ENCODE measurements at places on chromosomes 13 and 19. TPM values are rescaled to one million over a fixed set of nuclear protein-coding genes. Genes with fewer than 3 reads are reported as not detected.

ATP1A3 gene
- total RNA-seq = under 0.01 TPM

TIMM29 gene
- total RNA-seq = 27.7 TPM

TEX26 gene
- total RNA-seq = 0.26 TPM

LRG1 gene
- total RNA-seq = not detected

NCR1 gene
- not detected for total RNA-seq

PROSER3 gene
- total RNA-seq = 2.6 TPM

F10 gene
- total RNA-seq = 20.3 TPM

DNA sequence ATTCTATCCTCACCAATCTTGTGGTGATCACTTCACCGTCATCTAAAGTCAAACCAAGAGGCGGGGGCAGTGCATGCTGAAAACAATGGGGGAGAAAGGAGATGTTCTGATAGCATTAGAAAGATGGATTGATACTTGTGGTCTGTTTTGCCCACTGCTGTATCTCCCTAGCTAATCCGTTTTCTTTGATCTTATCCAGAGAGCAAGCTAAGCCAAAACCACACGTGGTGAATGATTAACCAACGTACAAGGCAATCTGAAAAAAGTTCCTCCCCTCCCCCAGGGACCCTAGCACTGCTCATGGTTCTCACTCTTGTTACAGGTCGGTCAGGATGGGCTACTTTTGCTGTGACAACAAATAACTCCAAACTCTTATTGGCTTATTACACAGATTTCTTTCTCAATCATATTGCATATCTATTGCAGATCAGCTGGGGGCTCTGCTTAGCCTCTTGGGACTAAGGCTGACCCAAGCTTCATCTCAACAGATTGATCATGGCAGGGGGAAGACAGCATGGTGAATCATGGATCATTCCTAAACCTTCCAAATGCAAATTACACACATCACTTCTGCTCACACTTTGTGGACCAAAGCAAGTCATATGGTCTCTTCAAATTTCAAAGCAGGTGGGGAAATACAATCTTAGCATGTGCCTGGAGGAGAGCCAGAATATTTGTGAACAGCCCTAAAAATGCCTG, 11.9 kb upstream of the C13orf42 start:
- DNase-seq = peak; percentile 28

GRCh38 chr13:113995051-113995601, 21.2 kb upstream of the C13orf46 start:
- DNase-seq = no peak

DNA sequence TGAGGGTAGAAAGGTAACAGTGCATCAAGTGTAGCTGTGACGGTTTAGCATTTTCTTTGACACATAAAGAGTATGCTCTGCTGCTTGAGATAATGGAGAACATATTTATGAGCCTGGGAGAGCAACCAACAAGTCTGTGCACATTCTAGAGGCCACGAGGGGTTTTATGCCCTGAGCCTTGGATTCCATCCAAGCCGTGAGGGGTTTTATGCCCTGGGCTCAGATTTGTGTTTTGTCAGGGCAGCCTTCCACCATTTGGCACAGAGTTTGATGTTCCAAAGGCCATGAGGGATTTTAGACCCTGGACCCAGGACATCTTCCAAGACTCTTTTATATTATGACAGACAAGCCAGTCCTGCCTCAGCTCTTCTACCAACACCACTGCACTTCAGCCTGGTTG, 106.4 kb downstream of the ZNF486 start:
- DNase-seq = no peak

DNA sequence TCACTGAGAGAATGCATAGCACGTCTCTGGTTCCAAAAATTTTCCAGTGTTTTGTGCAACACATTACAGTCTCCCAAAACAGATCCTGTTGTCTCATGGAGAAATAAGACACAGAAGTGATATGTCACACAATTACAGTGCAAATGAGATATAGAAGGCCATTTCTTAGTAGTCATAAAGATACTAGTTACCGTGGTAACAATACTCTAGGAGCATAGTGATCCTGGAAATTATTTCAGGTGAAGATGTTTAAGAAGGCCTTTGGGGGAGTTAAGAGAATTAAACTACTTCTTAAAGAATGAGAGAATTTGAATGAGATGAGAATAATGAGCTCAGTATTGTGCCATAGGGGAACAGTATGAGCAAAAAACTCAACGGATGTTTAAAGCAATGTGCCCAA, 628.0 kb upstream of the MIR17HG start:
- no peak for DNase-seq

DNA sequence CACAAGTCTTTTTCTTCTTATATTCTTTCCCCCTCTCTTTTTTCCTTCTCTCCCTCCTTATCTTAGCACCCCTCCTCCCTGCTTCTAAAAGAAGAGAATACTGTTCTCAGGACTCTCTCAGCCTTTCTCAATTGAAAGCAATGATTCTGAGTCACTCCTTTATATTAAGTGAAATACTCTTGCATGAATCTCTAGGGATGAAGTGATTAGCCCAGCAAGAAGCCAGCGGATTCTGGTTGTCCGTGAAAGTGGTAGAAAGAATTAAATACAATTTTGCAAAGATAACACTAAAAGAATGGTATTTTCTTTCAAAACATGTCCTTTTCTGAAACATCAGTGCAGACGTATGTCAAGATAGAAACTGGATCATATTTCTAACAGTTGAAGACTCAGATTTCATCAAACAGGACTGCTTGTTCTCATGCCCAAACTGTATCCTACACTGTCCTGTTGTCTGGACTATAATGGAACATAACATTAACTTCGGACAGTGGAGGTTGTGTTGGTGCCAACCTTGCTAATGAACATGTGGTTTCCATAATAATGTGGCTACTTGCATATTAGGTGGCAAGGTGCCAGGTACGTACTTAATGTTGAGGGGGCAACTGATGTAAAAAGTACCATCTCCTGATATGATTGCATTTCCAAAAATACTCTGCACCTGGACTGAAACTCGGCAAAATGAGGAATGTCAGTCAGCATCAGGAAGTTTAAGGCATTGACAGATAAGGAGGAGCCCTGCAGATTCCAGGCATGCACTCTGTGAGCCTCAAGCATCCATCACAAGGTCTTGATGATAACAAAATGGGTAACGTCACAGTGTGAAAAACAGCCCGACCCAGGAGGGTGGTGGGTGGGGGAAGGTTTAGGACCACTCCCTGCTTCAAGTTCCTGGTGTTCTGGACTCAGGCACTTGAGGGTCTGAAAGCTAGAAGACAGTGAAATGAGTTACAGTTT, 357.2 kb downstream of the DLEU7 start:
- peak; percentile 57 for DNase-seq

DNA sequence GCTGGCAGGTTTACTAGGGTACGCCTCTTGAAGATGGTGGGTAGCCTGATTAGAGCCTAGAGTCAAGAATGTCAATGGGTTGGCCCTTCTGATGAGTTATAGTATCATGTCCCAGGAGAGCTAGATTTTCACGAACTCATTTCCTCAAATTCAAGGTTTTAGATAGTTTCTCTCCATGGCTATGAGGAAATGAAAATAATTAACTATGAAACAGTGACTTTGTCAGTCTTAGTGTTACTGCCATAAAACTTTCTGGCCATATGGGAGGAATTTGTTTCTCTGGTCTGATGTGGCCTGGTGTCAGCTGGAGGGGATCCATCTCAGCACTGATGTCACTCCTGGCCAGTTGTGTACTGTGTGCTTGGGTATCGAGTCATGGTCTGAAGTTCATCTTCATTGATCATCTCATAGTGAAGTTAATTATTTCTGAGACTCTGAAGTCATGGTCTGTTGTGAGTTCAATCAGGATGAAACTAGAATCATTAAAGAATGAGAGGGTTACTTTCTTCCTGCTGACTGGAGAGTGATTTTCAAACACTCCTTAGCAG, 49.4 kb upstream of the TNFSF11 start:
- DNase-seq = peak; percentile 17

DNA sequence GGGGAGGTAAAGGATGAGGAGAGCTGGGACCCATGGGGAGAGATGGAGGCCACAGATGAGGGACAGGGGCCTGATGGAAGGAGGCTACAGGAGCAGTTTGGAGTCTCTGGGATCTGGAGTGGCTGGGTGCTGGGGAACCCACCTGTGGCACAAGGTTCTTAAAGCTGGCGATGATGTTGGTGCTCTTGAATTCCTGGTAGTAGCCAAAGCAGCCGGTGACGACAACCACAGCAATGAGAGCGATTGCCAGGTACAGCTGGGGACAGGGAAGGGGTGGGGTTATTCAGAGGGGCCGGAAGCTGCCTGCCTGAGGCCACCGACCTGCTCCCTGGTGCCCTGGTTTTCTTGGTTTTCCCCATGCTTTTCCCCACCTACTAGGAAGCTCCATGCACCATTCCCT, 2.8 kb downstream of the ATP4A start:
- no peak for DNase-seq

DNA sequence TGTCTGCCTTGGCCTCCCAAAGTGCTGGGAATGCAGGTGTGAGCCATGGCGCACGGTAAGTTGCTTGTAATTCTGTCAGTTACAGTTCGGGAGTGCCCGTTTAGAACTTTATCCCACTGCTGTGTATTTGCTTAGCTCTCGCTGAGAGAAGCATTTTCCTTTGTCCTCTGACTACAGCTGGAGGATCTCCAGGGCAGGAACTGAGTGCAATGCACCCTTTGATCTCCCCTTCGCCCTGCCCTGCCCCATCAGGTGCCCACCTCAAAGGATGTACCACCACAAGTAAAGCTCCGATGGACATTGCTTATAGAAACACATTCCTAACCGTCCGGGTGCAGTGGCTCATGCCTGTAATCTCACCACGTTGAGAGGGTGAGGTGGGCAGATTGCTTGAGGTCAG, 6.5 kb downstream of the BRME1 start:
- DNase-seq = no peak

- DNase-seq = peak; percentile 59
Measured at GRCh38 chr13:47463726-47464125, 537.3 kb downstream of the SUCLA2 start.

- DNase-seq = peak; percentile 35
Measured at GRCh38 chr13:101919541-101920181, 467.2 kb downstream of the ITGBL1 start.

DNA sequence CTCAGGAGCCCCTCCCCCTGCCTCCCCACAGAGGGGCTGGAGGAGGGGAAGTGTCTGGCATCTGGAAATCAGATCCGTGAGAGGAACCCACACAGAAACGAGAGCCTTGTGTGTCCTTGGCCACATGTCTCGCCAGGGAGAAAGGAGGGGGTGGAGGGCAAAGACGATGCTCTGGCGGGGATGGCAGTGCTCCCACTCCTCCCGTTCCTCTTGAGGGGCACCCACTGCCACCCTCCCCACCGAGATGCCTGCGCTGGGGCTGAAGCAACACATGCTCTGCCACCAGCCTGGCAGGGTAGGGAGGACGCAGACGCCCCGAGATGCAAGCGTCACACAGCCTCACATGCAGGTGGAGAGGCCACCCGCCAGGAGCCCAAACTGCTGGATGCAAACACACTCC, 2.8 kb downstream of the ADGRL1 start:
- no peak for DNase-seq

- DNase-seq = no peak
Measured at GRCh38 chr13:109728791-109729731, 57.3 kb downstream of the IRS2 start.

- no peak for DNase-seq
Measured at GRCh38 chr19:20060282-20060681, 17.5 kb upstream of the ZNF90 start.

DNA sequence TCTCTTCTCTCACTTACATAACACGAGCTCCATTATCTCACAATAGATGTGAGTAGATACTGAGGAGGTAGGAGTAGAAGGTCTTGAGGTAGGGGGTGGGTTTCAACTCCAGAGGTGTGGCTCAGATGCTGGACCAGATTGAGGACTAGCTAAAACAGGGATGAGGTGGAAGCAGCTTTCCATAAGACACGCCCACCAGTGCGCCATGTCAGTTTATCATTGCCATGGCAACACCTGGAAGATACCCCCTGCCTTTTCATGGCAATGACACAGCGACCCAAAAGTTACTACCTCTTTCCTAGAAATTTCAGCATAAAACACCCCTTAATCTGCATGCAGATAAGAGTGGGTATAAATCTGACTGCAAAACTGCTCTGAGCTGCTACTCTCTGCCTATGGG, 44.1 kb downstream of the KCTD15 start:
- no peak for DNase-seq

- DNase-seq = no peak
Measured at GRCh38 chr13:50917572-50917971, 8.0 kb downstream of the RNASEH2B start.

GRCh38 chr19:9848060-9848459, 12.9 kb downstream of the PIN1 start:
- no peak for DNase-seq

DNA sequence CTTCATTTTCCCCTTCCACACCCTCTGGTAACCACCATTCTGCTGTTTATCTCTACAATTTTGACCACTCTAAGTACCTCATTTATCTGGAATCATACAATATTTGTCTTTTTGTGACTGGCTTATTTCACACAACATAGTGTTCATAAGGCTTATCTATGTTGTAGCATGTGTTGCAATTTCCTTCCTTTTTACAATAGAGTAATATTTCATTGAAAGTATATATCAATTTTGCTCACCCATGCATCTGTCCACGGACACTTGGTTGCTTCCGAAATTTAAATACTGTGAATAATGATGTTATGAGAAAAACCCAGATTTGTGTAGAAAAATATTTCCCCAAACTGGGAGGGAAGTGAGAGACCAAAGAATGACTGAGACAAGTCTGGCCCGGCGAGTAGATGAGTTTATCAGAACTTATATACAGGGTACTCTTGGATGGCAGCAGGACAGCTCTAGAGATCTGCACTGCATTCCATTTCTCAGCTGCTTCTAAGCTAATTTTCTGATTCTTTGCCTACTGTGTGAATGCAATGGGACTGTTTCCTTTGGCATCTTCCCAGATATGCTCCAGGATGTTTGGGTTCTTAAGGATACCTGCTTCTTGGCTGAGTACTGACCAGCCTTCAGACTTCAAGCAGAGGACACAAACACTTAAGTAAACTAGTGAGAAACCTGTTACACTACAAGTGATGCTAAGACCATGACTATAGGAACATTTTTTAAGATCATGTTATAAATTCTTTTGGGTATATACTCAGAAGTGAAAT, 834.0 kb upstream of the PCDH9 start:
- peak; percentile 12 for DNase-seq

DNA sequence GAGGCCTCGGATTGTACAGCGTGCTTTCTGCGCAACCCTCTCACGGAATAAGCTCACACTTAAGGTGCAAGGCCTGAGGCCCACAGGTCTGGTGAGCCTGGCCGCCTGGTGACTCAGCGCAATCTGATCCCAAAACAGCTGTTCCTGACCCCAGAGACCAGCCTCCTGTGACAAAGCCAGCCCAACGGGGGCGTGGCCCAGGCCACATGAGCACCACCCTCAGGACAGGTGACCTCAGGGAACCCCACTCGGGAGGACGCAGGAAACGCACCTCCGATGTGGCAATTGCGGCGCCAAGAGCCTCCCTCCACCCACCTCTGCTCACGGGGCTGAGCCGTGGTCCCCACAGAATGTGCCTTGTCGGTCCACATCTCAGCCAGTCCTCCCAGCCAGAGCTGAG, 26.4 kb downstream of the GRTP1 start:
- no peak for DNase-seq

GRCh38 chr13:40200273-40200978, 466.0 kb downstream of the FOXO1 start:
- no peak for DNase-seq

DNA sequence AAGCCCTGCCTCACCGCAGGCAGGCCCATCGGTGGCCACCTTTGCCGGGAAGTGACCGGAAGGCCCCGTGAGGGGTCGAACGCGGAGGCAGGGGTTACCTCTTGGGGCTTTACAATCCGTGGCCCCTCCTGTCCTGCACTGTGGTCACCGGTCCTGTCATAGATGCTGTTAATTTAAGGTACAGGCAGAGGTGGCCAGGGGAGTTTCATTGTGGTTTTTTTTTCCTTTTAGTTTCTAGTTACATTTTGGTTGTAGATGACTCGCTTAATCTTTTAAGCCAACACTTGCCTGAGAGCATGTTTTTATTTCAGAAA, 13.1 kb downstream of the COMP start:
- no peak for DNase-seq

Data from fibroblast of lung (primary cell).